ENCODE measurements at places on chromosomes 4 and X.

GRCh38 chr4:98958065-98958464, 29.1 kb upstream of the EIF4E start:
- DNase-seq = no peak

DNA sequence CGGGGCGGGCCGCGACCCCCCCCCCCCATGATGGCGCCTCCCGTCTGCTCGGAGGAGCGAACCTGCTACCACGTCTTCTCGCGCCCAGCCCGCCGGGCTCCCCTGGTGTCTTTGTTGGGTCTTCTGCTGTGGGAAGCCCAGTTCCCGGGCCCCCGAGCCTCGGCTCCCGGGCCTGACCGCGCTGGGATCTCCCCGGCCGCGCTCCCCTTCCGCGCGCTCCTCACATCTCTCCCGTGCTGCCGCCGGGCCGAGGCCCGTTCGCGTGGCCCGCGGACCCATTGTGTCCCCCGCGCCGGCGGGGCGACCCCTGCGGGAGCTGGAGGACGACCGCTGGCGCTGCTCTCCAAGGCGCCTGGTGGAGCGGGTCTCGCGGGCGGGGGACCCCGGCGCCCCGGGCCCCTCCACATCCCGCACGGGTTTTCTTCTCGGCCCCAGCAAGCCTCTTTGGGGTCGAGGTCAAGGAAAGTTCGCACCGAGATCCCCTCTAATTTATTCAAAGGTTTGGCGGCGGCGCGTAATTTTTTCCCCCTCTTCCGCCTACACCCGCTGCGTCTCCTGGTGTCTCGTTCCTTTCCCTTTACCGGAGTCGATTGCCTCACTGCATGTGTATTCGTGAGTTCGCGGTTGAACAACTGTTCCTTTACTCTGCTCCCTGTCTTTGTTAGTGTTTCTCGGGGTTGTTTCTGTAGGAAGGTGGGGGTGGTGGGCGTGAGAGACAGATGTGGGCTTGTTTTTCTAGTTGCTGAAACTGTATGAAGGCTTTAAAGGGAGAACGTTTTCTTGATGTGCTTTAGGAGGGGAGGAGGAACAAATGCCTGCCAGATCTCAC, 770 bp downstream of the SMAD1 start:
- DNase-seq = no peak

GRCh38 chr4:101198682-101199339, 148.5 kb downstream of the PPP3CA start:
- no peak for DNase-seq

DNA sequence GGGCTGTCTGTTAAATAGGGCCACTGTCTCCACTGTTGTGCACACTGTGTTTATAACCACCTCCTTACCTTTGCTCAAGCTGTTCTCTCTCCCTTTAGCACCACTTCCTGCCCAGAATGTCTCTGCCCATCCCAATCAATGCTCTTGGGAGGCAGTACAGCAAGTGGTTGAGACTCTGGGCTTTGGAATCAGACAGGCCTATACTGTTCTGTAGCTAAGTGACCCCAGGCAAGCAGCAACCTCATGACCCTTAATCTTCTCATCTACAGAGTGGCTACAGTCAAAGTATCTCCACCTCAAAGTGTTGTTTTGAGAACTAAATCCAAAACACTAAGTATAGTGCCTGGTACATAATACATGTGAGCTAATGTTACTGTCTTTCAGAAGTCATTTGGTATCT, 3.8 kb upstream of the TXK start:
- no peak for DNase-seq

- no peak for DNase-seq
Observed at GRCh38 chr4:90061881-90062280, 65.3 kb upstream of the CCSER1 start.

DNA sequence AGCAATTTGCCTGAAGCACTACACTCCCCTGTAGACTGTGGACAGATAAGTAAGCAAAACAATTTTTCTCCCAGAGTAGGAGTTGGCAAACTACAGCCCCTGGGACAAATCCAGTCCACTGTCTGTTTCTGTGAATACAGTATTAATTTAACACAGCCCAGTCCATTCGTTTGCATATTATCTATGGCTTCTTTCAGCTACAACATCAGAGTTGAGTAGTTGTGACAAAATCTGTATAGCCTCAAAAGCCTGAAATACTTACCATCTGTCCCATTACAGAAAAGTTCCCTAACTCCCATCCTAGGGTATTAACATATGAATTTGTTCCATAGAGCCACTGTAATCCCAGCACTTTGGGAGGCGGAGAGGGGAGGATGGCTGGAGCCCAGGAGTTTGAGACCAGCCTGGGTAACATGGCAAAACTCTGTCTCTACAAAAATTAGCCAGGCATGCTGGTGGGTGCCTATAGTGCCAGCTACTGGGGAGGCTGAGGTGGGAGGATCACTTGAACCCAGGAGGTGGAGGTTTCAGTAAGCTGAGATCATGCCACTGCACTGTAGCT, 53.0 kb downstream of the AMELX start:
- no peak for DNase-seq

DNA sequence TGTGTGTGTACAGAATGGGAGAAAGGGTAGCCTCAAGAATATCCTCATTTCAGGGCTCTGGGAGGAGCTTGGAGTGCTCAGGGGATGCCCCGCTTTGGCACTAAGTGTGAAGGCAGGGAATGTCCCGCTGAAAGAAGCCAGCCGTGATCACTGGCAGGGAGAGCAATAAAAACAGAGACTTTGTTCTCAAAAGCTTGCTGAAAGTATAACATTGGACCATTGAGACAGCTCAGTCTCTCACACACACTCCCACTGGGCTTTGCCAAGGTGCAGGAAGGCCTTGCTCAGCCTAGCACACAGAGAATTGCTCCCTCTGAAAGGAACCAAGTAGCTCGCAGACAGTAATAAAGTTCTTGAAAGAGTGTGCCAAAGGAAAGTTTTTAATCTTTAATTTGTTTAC, 143.8 kb upstream of the SLITRK2 start:
- DNase-seq = no peak

DNA sequence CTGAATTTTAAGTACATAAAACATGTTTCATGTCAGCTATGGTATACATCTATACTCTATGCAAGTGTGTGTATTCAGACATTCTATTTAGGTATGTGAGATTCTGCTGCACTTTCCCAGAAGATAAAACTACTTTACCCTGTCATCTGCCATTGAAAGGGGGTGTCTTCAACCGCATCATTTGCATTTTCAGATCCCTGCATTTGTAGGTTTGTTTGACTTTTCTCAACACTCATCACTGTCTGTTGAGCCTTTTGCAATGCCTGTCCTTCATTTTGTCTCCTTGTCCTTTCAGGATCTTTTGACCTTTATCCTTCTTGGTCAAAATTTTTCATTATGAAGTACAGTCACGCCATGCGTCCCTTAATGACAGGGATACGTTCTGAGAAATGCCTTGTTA, 103.5 kb downstream of the TMA16 start:
- DNase-seq = no peak

GRCh38 chrX:27444093-27444908, 18.8 kb downstream of the PPP4R3C start:
- DNase-seq = no peak

DNA sequence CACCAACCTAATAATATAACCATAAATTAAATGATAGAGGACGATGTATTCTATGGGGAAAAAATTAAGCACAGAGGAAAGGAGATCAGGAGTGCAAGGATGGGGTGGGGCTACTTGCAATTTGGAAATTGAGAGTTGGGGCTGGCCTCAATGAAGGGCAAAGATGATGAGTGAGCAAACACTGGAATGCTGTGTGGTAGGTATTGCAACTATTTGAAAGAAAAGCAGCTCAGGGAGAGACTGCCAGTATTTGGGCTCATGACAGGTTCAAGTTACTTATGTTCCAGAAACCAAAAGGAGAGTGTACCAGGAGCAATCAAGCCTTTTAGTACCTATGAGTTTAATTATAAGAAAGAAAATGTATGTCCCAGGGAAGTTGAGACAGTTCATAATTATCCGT, 47.4 kb downstream of the ASIC5 start:
- no peak for DNase-seq

Measured in pulmonary artery endothelial cell (primary cell).